Body of pancreas (tissue), 4 donors: ENCODE measurements at places on chromosomes 7 and 10.
A peak's percentile ranks its signal among the peaks of the same experiment; 100 is the strongest.

- DNase-seq: peak; percentile 48
Measured at GRCh38 chr7:117127585-117128168, 174.4 kb downstream of the ST7 start.

DNA sequence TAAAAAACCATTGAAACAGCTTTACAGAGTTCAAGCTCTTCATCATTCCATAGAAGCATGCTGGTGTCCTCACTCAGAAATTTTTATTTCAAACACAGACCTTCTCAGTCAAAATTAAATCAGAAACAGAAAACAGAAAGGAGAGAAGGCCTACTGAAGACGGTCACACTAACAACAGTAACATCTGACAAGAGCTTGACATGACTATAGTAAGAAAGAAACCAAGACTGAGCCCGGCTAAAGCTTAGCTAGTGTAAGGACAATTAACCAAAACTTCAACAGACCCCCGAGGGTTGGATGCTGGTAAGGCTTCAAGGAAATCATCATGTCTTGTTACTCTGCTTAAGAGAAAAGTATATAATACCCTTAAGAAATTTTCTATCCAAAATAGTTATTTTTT, 38.6 kb downstream of the MTPN start:
- DNase-seq: no peak

- no peak for DNase-seq
Measured at GRCh38 chr10:74502963-74503608, 323.3 kb upstream of the KAT6B start.

GRCh38 chr10:36840788-36841187, 284.6 kb upstream of the ANKRD30A start:
- DNase-seq: no peak

DNA sequence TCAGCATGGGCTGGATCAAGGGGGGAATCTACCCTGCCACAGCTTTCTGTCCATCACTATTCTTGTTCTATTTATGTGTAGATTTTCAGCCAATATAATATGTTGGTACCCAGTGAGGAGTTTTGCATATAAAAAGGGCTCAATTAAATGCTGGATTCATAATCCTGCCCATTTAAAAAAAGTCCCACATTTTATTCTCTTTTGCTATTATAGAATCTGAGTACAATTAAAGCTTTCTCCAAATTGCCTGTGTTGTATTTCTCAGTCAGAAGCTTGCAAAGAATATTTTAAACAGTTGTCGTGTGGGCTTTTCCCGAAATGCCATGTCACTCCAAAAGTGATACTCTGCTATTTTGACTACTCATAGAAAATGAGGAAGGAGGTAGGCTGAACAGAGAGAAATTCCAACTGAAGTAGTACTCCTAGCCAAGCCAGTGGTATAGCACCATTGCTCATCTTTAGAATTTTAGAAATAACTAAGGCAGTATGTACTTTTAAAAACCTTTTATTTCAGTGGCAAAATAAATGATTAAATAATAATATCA, 108.3 kb upstream of the HDAC9 start:
- no peak for DNase-seq

- no peak for DNase-seq
Measured at GRCh38 chr7:155213385-155213784, 84.3 kb upstream of the INSIG1 start.

- DNase-seq: no peak
Measured at GRCh38 chr10:33229252-33229948, 105.1 kb downstream of the NRP1 start.

GRCh38 chr7:94133460-94133859, 129.3 kb upstream of the BET1 start:
- DNase-seq: no peak

GRCh38 chr7:139909379-139910050, 80.5 kb downstream of the TBXAS1 start:
- no peak for DNase-seq

GRCh38 chr10:28087661-28088351, 88.9 kb upstream of the ODAD2 start:
- DNase-seq: no peak

DNA sequence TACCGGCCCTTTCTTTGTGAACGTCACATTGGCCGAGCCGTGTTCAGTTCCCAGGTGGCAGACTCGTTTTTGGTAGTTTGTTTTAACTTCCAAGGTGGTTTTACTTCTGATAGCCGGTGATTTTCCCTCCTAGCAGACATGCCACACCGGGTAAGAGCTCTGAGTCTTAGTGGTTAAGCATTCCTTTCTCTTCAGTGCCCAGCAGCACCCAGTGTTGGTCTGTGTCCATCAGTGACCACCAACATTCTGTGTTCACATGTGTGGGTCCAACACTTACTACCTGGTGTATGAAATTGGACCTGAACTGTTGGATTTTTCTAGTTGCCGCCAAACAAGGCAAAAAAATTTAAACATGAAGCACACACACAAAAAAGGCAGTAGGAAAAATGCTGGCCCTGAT, 9.9 kb upstream of the CSGALNACT2 start:
- DNase-seq: no peak

DNA sequence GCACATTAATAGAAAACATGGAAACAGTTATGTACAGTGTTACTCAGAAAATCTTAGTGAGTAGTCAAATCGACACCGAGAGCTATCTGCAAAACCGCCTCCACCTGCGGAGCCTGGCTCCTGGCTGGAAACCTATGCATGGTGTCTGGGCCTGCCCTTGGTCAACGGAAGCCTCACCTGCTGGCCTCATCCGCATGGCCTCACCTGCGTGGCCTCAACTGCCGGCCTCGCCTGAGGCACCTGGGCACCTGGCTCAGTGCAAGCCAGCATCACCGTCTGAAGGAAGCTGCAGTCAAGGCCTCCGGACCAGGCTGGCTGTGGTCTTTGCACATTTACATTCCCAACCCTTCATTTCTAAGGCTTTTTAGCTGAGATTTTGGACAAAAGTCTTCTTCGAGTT, 352.1 kb downstream of the POM121L12 start:
- DNase-seq: no peak

- no peak for DNase-seq
Measured at GRCh38 chr7:26013551-26014083, 138.4 kb upstream of the NFE2L3 start.

DNA sequence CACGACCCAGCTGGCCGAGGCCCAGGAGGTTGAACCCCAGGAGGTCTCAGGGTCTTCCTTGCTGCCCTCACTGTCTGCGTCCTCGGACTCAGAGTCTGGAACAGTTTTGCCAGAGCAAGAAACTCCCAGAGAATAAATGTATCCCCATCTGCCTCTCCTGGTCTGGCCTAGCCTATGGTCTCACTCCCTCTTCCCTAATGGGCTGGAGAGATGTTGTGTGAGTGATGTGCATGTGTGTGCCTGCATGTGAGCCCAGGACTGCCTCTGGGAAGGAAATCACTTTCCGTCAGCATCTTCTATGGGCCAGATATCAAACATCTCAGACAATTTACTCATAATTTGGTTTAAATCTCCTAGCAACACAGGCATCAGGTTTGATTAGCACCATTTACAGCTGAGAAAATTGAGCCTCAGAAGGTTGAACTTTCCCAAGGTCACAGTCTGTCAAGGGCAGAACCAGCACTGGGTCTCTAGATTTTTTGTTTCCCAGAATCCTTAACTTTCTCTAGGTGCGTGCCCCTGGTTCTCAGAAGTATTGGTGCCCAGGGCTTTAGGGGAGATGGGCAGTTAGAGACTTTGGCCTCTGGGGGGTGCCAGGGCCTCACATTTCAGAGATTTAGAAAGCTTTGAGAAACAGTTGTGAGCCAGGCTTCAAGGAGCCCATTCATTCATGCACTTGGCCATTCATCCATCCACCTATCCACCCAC, 4.9 kb downstream of the TMEM270 start:
- DNase-seq: peak; percentile 68

- DNase-seq: no peak
Measured at GRCh38 chr7:34073676-34074075, 168.3 kb downstream of the BMPER start.

GRCh38 chr7:157077021-157077420, 61.7 kb upstream of the UBE3C start:
- no peak for DNase-seq

DNA sequence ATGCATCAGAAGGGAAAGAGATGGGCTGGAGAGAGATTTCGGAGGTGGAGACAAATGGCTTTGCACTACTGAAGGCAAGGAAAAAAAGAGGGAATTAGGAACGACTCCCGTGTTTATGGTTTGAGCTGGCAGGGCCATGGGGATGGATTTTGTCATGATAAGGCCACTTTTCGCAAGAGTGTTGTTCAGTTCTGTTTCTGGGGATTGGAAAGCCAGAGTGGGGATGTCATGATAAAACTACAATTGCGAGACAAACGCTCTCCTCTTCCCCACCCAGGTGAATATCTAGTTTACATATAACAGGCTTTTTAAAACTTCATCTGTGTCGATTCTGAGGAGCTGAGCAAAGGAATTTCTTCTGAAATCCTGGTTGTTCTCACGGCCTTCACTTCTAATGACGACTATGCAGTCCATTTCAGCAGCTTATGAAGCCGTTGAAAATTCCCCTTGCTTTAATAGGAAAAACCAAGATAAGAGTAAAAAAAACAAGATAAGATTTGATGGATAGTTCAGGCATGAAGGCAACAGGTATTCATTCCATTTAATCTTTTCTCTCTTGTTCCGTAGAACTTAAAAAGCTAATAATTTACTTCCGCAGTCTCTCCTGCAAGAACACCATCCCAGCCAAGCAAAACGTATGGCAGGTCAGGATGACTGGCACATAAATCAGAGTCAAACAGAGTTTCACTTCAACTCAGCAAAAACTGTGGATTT, 245.6 kb upstream of the PITRM1 start:
- no peak for DNase-seq

- no peak for DNase-seq
Measured at GRCh38 chr10:6513476-6513875, 66.6 kb downstream of the PRKCQ start.

GRCh38 chr10:113993489-113993991, 50.1 kb upstream of the ADRB1 start:
- peak; percentile 23 for DNase-seq

- no peak for DNase-seq
Measured at GRCh38 chr7:133957845-133958244, 169.3 kb upstream of the LRGUK start.

DNA sequence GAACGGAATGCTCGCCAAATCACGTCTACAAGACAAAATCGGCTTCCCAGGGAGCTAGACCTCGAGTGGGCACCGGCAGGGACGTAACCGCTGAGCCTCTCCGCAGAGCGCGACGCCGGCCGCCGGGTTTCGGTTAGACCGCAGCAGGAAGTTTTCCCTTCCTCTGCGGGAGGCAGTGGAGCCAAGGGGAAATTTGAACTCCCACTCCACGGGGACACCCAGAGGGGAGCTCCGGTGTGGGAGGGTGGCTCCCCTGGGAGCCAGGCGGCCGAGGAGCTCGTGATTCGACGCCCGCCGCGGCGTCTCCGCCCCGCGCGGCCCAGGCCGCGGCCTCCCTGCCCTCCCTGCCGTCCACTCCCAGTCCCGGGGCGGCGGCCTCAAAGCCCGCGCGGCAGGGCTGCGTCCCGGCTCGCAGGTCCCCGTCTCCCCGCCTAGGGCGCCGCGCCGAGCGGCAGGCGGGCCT, 426 bp downstream of the SYPL1 start:
- peak; percentile 72 for DNase-seq

DNA sequence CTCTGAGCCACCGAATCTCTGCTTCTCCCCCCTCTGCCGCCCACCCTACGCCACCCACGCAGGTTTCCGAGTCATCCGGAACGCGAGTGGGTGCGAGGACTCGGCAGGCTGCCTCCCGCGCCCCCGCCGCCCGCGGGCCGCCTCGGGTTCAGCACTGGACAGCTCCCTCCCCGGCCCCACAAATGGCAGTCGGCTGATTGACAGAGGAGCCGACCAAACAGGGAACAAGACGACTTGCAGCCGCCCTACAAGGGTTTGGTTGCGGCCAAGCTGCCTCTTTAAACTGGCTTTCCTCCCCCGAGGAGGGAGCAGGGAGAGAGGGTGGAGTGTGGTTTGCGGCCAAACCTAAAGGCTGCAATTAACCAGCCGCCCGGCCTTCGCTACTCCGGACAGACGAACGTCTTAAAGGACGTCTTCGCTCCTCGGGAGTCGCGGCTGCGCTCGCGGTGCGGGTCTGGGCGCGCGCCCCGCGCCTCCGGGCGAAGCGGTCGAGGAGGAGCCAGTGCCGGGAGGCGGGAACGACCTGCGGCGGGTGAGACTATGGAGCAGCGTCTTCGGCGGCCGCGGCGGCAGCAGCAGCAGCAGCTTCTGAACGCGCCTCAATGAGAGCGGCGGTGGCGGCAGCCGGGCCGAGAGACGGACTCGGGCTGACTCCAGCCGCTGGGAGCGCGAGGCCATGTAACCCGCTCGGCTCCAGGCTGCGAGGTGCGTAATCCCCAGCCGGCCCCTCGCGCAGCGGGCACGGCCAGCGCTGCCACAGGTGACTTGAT, at the start of gene GPR158:
Gene GPR158 (plus strand): TSS at position 541 of the 770 bp plus-strand sequence. CDS start 420 bp downstream, outside the sequence.
- DNase-seq: peak; percentile 95

DNA sequence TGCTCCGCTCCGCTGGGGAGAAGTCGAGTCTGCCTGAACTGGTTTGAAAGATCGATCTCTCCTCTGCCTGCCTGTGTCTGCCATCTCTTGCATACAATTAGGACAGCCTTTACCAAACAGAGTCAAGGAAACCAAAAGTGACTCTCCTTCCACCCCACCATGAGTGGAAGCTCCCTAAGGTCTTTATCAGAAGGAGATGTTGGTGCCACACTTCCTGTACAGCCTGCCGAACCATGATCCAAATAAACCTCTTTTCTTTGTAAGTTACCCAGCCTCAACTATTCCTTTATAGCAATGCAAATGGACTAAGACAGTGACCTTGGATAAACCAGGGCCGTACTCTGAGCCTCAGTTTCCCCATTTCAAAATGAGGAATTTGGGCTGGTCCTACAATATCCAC, 106.3 kb upstream of the GDF10 start:
- no peak for DNase-seq

- no peak for DNase-seq
Measured at GRCh38 chr10:83476211-83476610, 663.1 kb upstream of the GHITM start.
